CD4-positive, alpha-beta T cell treated with Interleukin-6 for 4 hours (primary cell): ENCODE measurements at places on chromosomes 6 and 20.

- no peak for DNase-seq
These were observed 20.0 kb downstream of the PREX1 start for GRCh38 chr20:48807586-48808381.

DNA sequence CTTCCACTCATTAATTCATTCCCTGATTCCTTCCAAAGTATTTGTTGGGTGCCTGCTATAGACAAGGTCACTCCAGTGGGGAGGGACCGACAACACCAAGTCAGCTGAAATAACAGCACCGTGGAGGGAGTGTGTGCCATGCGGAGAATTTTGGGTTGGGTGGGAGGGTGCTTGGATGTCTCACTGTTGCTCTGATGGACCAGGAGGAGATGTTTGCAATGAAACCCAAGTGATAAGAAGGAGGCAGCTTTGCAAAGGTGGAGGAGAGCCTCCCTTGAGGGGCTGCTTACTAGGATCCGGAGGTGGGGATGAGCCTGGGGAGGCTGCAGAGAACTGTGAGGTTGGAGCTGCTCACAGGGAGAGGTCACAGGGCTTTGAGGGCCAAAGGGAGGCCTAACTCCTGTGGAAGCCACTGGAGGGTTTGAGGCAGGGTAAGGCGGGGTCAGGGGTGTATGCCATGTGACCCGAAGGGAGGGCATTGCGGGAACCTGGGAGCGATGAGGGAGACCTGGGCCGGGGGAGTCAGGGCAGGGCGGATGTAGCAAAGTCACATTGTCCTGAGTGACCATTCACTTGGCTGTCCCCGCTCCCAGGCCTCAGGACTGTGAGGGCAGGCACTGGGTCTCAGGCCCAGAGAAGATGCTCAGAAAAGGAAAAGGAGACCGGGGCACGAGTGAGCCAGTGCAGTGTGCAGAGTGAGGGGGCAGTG lies 124.5 kb downstream of the PHACTR3 start:
- DNase-seq: no peak

GRCh38 chr6:55239099-55239498 lies 64.8 kb downstream of the HCRTR2 start:
- no peak for DNase-seq

GRCh38 chr6:155241966-155242365 lies 21.8 kb upstream of the CLDN20 start:
- no peak for DNase-seq

- no peak for DNase-seq
These were observed 30.2 kb upstream of the RNF8 start for GRCh38 chr6:37323580-37323979.

GRCh38 chr6:78953798-78954197 lies 86.4 kb downstream of the IRAK1BP1 start:
- no peak for DNase-seq

GRCh38 chr20:39155971-39156370 lies 193.8 kb downstream of the DHX35 start:
- no peak for DNase-seq
